Fibroblast of mammary gland (primary cell): ENCODE measurements at places on chromosomes 2 and 18.

DNA sequence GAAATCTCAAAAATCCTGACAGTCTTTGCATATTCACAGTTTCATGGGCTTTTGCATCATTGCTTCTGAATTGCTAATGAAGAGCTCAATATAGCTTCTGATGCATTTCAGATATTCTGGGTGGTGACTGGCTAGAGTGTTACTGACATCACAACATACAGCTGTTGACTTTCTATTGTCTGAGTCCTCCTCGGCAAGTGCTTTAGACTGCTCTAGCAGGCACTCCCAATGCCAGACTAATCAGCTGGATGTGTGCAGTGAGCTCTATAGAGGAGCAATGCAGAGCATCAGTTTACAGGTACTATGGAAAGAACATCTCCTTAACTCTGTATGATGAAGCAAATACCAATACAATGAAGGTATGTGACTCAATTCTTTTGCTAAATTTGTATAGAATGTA lies 54.9 kb downstream of the R3HDM1 start:
- DNase-seq = no peak

GRCh38 chr18:9971313-9971920 lies 57.6 kb downstream of the VAPA start:
- DNase-seq = peak; percentile 80

- no peak for DNase-seq
Observed at GRCh38 chr2:49936965-49937364, 782.6 kb upstream of the FSHR start.

GRCh38 chr2:239065537-239065936 lies 217.7 kb downstream of the TWIST2 start:
- no peak for DNase-seq

DNA sequence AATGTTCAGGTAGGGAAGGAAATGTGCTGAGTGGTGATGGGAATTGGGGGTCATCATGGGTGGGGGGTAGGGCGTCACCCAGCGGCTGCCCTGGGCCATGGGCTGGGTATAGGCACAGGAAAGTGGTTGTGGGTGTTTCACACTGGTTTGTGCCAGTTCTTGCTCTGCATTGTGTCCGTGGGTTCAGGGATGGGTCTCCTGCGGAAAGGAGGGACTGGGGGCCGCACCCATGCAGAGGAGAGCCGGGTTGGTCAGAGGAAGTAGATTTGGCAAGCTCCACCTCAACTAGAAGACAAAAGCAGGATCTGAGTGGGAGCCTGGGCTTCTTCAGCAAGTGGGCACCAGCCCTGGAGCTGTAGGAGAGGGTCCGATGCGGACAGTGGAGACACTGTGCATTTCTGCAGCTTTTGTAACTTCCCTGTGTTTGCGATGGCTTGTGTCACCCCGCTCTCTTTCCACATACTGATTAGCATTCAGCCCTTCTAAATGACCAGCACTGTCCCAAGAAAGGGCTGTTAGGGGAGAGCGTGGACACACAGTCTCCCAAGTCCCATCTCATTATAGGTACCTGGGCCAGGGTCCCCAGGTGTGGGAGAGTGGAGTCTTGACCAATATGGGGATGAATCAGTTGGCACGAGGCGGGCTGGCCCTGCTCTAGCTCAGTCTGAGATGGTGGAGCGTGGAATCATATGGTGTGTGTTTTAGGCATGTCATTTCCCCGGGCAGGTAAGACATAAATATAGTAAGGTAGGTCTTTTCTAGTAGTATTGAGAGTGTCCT lies 67.2 kb downstream of the LRRFIP1 start:
- no peak for DNase-seq

DNA sequence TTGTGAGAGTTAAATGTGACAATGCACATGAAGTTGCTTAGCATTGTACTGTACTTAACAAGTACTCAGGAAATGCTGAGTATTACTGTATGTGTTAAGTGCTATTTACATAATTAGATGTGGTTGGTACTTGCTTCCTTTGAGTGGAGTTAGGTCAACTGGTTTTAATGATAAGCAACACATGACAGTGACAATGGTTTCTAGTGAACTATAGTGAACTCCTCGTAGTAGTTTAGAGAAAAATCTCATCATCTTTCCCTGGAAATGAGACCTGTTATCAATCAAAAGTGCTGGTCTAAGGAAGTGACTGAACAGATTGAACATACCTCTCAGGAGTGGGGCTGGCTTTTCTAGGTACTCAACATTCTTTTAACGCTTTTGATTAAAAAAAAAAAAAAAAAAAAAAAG lies 29.2 kb upstream of the ZDBF2 start:
- DNase-seq = no peak

DNA sequence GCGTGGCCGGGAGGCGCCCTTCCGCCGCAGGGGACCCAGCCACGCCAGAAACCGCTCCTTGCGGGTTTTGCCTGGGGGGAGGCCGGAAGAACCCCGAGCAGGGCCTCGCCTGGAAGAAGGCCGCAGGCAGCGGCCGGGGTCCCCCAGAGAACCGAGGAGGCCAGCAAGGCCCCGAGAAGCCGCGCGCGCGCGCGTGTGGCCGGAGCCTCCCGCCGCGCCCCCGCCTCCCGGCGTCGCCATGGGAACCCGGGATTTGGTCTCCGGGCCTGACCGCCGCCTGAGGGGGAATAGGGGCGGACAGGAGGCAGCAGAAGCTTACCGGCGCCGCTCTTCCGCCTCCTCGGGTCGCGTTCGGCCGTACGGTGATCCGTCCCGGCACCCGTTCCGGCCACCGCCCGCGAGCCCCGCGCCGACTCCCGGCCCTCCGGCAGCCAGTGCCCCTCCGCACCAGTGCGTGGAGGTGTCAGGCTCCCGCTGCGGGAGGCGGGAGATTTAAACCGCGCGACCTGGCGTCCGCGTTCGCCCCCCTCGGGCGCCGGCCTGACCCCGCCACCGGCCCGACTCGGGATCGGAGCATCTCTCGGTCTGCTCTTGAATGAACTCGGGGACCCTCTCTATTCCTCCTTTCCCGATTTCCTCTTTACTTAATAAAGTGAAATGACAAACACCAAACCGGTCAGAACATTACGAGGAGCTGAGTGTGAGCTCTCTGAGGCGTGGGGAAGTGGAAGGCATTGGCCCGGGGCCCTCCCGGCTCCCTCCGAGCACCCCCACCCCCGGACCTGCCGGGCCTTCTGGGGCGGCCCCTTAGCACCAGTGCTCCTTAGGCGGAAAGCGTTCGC lies at the start of gene ICA1L:
TSS of gene ICA1L (minus strand) at position 467 of the 842 bp plus-strand sequence. CDS start 42,757 bp downstream, outside the sequence.
- peak; percentile 40 for DNase-seq

- peak; percentile 43 for DNase-seq
Observed at GRCh38 chr2:205848601-205849000, 166.3 kb downstream of the NRP2 start.

DNA sequence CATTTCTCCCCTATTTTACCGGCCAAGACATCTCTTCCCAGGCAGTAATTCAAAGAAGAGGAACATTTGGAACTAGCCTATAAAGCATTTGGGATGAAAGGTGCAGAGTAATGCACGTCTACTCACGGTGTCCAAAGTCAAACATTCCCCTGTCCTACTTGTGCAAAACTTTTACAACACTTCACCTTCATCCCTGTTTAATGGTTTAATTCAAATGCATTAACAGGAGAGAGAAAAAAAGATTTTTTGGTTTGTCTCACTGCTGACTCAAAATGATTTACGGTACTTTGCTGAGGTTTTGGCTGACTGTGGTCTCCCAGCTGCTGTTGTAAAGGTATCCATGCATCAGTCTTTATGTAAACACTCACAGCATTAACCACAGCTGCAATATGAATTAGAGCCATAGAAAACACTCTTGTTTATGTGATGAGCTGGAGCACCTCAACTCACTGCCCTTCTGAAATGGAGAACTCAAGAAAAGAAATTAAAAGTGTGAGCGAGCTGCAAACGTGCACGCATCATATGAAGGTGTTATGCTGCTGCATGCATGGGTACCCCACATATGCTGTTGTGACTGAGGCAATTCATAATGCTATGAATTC lies 220.5 kb downstream of the PIEZO2 start:
- peak; percentile 90 for DNase-seq

DNA sequence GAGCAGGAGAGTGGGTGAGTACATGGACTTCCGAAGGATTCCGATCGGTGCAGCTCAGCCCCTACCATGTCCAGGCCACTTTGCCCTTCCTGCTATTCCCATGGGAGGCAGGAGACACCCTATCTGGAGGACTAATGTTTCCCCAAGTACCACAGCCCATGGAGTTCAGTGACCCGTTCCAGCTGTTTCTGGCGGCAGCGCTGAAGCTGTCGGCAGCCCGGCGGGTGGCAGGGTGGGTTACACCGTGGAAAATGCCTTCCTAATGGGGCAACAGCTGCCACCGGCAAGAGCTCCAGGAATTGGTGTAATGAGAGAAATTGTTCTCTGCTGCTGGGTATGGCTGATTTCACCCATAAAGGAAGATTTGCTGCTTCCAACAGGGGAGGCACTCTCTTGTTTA lies 98.3 kb downstream of the MYCN start:
- no peak for DNase-seq

DNA sequence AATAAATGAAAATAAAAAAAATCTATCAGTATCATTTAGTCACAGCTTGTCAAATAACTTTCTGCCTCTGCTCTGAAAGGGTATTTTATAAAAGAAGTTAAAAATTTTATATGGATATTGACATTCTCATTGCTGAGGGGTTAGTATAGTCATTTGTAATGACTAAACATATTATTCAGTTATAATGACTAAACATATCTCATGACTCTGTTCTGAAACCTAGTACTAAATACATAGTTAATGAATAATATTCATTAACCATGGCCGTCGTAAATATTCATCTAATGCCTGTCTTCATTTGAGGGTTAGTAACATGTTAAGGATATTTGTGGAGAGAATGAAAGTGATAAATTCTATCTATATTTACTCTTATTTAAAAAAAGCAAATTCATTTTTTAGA lies 69.1 kb upstream of the MAP4K3 start:
- DNase-seq = no peak

DNA sequence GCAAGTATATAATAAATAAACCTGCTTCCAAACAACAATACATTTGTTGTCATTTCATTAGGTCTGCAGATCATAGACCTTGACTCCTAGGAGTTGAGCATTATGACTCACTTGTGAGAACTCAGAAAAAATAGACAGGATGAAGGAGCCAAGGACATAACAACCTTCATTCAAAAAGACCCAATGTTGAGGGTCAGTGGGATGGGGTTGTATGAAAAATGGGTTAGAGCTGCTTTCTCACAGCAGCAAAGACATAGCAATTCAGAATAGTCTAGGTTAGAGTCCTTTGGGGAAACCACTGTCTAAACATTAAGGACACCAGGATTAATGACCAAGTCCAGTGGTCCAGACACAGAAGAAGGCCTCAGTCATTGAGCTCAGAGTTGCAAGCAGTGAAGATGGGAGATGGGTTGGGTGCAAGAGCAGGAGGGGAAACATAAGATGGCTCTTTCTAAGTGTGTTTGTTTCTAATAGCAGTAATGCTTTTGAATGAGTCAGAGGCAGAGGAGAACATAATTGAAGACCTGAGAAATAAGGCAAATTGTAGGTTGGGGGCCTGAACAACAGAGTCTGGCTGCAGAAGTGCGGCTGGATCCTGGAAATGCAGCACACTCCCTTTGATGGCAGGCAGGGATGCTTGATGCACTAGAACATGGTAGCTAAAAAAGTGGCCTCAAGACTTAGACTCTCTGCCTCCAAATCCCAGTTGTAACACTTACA lies 3.7 kb upstream of the SERPINB10 start:
- no peak for DNase-seq

GRCh38 chr2:172307800-172308199 lies 119.6 kb upstream of the ITGA6 start:
- DNase-seq = no peak

DNA sequence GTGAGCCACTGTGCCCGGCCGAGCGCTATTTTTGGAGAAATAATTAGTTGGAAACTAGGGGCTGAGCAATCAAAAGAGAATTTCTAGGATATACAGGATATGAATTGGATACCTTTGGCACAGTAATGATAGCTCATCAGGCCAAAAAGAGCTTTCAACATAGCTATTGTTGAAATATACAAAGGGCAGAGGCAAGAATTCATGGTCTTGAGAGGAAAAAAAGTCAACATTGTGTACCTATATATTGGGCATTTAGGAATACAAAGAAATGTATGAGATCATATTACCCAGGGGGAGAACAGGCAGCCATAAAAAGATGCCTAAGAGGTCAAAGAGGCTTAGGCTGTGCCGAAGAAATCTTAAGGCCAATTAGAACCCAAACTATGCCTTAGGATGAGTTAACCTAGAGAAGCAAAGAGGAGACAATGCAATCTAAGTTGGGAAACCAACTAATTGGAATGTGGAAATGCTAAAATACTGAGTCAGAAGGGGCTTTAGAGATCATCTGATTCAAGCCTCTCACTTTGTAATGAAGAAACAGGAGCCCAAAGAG lies 99.0 kb downstream of the RBBP8 start:
- DNase-seq = peak; percentile 85

GRCh38 chr2:220985561-220985960 lies 586.5 kb downstream of the EPHA4 start:
- DNase-seq = no peak

DNA sequence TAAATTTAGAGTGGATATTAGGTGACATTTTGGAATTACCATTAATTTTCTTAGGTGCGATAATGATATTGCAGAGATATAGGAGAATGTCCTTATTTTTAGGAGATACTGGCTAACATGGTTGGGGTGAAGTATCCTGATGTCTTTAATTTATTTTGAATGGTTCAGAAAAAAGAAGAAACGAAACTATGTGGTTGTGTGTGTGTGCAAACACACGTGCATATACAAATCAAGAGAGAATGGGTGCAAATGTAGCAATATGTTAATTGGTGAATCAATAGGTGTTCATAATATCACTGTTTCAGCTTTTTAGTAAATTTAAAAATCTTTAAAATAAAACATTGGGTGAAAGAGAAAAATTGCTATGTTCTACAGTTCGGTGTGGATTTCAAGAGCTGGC lies 140.9 kb downstream of the DIS3L2 start:
- DNase-seq = no peak

DNA sequence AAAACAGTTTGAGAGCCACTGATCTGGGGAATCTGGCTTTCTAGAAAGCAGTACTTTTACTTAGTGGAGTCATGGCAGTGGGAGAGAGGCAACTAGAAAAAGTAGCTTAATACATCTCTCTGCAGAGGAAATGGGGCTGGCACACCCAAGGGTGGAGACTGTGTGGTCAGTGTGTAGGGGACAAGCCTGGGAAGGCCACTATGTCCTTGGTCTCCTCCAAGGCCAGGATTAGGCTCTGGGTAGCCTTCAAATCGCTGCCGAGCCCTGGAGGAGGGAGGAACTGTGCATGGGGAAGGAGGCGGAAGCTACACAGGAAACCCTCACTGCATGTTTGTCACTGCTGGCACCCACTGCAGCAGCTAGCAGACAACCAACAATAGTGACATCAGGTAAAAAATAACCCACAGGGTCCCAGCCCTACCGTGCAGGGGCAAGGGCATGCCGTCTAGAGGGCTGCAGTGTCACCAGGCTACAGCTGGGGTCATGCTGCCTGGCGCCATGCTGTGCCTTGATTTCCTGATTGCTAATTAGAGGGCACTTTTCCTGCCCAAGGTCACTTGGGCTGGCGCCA lies 34.8 kb downstream of the LBH start:
- DNase-seq = no peak

DNA sequence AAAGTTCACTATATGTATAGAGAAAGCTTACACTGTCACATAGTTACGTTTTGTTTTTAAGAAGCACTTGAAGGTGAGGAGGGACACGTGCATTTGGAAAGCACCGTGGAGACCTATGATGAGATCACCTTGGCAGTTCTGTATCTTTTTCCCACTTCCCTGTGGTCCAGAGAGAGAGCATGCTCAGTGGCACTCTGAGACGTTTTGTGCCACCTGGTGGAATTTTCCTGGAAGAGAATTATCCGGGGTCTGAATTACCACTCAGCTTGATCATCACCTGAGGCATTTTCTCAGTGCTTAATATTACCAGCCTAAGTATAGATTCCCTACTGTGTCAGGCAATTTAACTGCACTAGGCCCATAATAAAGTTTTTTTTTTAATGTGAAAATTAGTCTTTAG lies 469.4 kb upstream of the SMIM21 start:
- no peak for DNase-seq

GRCh38 chr2:36333350-36334012 lies 22.1 kb upstream of the CRIM1 start:
- DNase-seq = no peak
